Activated T-cell treated with anti-CD3 and anti-CD28 coated beads for 24 hours (primary cell): ENCODE measurements at places on chromosomes 11 and 22.

DNA sequence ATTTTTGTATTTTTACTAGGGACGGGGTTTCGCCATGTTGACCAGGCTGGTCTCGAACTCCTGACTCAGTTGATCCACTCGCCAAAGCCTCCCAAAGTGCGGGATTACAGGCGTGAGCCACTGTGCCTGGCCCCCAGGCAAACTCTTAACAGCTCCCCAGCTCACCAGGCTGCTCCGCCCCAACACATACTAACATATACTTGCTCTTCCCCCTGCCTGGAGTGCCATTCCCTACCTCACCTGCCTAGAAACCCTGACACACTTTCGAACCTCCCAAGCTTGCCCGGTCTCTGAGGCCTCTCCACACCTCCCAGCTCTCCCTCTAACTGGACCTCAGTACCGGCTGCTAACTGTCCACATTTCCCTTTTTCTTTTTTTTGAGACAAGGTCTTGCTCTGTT is 8.5 kb downstream of the MAP4K2 start:
- no peak for DNase-seq

DNA sequence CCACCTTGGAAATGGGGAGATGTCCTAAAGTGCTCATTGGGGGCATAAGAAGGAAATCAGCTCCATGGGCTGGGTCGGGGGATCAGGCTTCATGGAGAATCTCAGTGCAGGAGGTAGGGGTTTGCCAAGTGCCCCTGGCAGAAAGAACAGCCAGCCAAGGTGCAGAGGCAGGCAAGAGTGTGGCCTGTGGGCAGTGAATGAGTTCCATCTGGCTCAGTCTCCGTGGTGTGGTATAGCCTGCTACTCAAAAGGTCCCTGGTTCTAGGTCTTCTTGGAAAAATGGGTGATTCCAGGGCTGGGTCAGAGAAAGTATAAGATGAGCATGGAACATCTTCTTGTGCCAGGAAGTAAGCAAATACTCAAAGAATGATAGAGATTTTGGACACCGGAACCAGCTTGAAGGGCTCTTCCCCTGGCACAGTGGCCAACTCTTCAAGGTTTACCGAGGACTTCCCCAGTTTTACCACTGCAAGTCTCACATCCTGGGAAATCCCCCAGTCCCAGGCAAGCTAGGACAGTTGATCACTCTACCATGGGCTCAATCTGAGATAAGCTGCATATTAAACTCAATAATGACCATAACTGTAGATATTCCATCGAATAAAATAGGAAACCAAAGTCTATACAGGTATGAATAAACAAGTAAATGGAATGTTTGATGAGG is 10.6 kb upstream of the ARAP1 start:
- DNase-seq = no peak

DNA sequence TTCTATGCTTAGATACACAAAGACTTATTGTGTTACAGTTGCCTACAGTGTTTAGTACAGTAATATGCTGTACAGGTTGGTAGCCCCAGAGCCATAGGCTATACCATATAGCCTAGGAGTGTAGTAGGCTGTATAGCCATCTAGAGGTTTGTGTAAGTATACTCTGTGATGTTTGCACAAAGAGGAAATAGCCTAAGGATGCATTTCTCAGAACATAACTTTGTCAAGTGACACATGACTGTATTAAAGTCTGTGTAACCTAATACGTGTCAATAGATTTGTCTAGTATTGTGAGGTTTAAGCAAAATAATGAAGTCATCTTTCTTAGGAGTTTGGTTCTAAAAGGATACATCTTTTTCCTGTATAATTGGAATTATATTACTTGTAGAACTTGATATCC is 5.5 kb downstream of the ZC3H12C start:
- DNase-seq = no peak

GRCh38 chr11:75142714-75143419 is 8.0 kb upstream of the SLCO2B1 start:
- DNase-seq = peak; percentile 72

DNA sequence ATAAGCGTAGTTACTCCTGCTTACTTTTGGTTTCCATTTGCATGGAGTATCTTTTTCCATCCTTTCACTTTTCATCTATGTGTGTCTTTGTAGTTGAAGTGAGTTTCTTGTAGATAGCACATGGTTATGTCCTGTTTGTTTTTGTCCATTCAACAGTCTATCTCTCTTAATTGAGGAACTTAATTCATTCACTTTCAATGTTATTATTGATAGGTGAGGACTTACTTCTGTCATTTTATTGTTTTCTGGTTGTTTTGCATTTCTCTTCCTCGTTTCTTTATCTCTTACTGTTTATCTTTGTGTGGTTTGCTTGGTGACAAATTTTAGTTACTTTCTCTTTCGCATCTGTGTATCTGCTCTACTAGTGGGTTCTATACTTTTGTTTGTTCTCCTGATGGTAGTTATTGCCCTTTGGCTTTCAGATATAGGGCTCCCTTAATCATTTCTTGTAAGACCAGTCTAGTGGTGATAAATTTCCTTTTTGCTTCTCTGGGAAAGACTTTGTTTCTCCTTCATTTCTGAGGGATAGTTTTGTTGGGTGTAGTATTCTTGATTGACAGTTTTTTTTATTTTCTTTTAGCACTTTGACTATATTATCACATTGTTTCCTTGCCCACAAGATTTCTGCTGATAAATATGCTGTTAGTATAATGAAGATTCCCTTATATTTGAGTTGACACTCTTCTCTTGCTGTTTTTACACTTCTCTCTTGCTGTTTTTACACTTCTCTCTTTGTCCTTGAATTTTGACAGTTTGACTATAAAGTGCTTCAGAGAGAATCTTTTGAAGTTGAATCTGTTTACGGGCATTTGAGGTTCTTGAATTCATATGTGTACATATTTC is 9.0 kb upstream of the RAG1 start:
- no peak for DNase-seq

GRCh38 chr22:35489239-35489638 is 51.4 kb upstream of the RASD2 start:
- DNase-seq = no peak

DNA sequence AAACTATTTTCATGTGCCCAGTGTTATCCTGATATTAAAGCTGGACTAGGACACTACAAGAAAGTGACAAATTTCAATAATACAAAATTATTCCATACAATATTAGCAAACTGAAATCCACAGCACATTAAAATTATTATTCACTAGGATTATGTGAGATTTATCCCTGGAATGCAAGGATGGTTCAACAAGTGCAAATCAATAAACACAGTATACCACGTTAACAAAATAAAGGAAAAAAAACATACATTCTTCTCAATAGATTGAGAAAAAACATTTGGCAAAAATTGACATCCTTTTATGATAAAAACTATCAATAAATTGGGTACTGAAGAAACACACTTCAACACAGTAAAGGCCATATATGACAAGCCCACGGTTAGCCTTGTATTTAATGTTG is 1758.2 kb upstream of the RAG2 start:
- no peak for DNase-seq

DNA sequence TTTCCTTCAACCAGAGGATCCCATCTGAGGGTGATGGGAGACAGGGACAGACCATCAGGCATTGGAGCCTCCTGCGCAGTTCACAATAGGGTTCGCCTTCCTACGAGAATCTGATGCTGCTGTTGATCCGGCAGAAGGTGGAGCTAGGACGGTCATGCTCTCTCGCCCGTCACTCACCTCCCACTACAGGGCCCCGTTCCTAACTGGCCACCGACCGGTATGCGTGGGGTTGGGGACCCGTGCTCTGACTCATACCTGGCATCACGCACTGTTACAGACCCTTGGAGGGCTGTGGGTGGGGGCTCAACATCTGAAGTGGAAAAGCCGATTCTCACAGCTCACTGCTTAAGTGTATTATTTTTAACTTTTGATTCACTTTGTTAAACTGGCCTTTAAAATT is 402.3 kb downstream of the BRD1 start:
- no peak for DNase-seq

GRCh38 chr11:28400331-28401100 is 292.3 kb downstream of the METTL15 start:
- no peak for DNase-seq
